ENCODE measurements at places on chromosomes 4 and X.

- no peak for DNase-seq
These were observed 195.4 kb downstream of the ANAPC10 start for GRCh38 chr4:144902614-144903013.

GRCh38 chr4:6338175-6338950 lies 68.7 kb downstream of the WFS1 start:
- DNase-seq = no peak

GRCh38 chr4:5718411-5718810 lies 7.4 kb downstream of the EVC start:
- no peak for DNase-seq

GRCh38 chr4:74414149-74414809 lies 30.7 kb upstream of the AREG start:
- DNase-seq = no peak

DNA sequence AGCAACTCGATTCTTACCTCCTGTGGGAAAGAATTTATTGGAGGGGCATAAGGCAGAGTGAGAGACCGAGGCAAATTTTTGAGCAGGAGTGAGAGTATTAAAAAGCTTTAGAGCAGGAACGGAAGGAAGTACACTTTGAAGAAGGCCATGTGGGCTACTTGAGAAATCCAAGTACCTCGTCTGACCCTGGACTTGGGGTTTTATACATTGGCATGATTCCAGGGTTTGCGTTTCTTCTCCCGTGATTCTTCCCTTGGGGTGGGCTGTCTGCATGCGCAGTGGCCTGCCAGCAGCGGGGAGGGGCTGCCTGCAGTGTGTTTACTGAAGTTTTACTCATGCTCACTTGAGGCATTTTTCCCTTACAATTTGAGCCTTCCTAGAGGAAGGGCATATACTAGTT lies 3.4 kb downstream of the GALNT7 start:
- no peak for DNase-seq

DNA sequence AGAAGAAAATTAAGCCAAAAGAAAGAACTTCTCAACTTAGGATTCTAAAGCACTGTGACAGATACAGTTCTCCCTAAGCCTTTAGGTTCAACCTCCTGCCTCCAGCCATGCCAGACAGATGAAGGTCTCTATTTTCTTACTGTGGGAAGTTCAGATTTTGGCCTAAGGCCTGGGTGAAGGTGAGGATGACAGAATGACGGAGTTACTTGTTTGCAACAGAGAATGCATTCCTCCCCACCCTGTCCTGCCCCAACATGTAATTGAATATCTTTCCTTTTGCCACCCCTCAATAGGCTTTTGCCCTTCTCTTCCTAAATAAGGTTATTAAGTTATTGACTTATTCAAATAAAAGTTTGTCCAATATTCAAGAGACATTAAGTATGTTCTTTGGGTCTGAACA lies 25.6 kb downstream of the SLC16A2 start:
- no peak for DNase-seq

DNA sequence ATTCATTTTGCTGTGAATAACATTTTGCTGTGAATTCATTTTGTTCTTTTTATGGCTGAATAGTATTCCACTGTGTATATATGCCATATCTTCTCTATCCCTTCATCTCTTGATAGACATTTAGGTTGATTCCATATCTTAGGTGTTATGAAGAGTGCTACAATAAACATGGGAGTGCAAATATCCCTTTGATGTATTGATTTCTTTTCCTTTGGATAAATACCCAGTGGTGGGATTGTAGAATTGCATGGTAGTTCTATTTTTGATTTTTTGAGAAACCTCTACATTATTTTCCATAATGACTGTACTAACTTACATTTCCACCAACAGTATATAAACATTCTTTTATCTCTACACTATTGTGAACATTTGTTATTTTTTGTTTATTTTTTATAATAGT lies 555.9 kb downstream of the PDHA2 start:
- no peak for DNase-seq

DNA sequence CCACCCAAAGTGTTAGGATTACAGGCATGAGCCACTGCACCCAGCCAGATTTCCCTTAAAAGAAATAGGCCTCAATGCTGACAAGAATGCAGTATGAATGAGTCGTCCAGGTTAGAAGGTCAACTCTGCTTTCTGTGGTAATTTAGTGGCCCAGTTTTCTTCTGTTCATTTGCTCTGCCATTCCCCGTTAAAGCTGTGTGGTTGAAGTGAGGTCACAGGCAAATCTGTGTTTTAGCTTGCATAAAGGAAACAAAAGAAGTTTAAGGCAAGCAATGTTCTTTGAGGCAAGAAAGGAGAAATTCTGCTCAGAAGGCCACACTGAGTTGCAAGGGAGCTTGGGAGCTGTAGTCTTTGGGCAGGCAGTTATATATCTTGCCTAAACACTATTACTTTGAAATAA lies 176.8 kb downstream of the LARP7 start:
- no peak for DNase-seq

DNA sequence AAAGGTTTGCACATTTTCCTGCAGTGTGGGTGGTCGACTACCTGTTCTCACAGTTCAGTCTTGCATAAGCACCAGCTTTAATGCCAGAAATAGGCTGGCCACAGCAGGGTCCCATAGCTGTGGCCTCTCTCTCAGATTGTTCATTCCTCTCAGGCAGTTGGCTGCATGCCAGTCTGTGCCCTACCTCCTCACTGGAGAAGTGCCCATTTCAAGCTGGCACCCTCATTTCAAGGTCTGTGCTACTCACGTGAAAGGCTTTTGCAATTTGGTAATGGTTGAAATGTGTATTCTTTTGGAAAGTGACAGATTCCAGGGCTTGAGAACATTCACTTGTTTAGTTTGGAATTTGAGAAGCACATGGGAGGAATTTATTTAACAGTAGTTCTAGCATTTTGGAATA lies 28.9 kb upstream of the MTMR1 start:
- no peak for DNase-seq

- no peak for DNase-seq
These were observed 599.9 kb upstream of the IGFBP7 start for GRCh38 chr4:57710053-57710452.

GRCh38 chrX:119676949-119677653 lies 15.9 kb downstream of the SEPTIN6 start:
- DNase-seq = no peak

DNA sequence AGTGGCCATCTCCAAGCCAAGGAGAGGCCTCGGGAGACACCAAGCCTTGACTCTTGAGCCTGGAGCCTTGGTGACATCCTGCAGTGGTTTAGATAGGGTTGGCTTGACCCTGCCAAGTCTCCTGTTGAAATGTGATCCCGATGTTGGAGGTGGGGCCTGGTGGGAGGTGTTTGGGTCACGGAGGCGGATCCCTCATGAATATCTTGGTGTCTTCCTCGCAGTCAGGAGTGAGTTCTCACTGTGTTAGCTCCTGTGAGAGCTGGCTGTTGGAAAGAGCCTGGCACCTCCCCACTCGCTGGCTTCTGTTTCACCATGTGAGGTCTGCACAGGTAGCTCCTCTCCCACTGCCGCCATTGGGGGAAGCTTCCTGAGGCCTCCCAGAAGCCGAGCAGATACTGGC lies 38.8 kb downstream of the ADRA2C start:
- DNase-seq = no peak

DNA sequence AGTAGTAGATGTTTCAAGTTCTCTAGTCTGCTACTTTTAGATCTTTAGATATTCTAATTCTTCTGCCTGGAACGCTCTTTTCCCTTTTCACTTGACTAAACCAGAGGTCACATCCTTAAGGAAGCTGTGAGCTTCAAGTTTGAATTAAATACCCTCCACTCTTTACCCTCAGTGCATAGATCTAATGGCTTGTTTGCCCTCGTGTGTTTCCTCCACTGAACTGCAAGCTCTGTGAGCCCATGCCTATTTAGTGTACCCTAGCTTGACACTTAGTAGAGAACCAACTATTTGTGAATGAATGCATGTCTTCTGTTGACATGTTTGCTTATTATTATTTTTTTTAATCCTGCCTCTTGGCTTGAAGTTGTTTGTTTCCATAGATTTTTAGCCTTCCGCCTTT lies 138.3 kb downstream of the PDE5A start:
- DNase-seq = peak; percentile 20

DNA sequence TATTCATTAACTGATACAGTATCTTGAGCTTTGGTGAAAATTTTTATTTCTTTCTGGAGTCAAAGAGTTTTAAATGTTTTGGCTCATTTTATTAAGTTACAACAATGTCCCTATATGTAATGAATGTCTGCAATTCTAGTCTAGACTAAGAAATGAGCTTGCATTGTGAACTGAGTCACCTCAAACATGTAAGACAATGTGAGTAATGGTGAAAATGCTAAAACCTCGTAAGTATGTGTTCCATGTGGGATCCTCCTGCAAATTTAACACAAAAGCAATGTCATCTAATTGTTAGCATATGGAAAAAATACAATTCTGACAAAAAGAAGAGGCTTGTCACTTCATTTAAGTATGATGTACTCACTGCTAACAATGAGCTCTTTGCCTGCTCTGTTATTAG lies 480.5 kb upstream of the FSTL5 start:
- DNase-seq = no peak

DNA sequence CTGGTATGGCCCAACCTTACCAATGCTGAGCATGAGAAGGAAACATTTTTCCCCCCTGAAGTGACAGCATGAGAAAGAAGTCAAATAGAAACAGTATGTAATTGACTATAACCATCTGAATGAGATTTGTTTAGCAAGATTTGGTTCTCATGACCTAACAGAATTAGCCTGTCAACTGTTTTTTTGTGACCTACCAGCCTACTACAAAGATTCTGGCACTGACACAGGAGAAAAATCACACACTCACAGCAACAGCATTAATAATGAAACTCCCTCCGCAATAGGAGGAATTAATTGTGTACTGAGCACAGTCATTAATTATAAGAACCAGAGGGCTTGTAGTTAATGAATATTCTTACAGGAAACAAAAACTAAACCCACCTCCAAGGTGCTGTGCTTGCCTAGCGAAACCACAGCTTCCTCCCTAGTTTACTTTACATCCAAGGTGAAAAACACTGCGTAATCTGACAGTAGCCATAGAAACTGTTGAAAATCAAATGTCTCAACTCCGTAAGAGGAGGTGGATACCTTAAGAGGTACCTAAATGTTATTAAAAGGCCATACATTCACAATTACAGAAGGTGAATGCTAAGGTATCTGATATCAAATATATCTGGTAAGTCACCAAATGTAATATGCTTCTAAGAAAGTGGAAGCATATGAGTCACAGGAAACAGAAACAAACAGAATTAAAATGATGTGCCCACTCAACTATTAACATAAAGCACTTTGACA lies 34.9 kb downstream of the MMRN1 start:
- DNase-seq = no peak

- no peak for DNase-seq
These were observed 14.9 kb downstream of the CPE start for GRCh38 chr4:165393704-165394103.

GRCh38 chr4:20288846-20289512 lies 37.3 kb downstream of the SLIT2 start:
- DNase-seq = no peak

GRCh38 chr4:83172371-83172770 lies 57.8 kb upstream of the PLAC8 start:
- no peak for DNase-seq

GRCh38 chr4:123120473-123120872 lies 198.1 kb upstream of the NUDT6 start:
- no peak for DNase-seq

- no peak for DNase-seq
These were observed 18.8 kb upstream of the MXD4 start for GRCh38 chr4:2280531-2281300.

GRCh38 chr4:2663275-2663674 lies 92.9 kb downstream of the TNIP2 start:
- no peak for DNase-seq

- DNase-seq = no peak
These were observed 9.7 kb downstream of the RAP2C start for GRCh38 chrX:132209527-132209926.

GRCh38 chr4:151744614-151745013 lies 16.2 kb downstream of the GATB start:
- DNase-seq = no peak

DNA sequence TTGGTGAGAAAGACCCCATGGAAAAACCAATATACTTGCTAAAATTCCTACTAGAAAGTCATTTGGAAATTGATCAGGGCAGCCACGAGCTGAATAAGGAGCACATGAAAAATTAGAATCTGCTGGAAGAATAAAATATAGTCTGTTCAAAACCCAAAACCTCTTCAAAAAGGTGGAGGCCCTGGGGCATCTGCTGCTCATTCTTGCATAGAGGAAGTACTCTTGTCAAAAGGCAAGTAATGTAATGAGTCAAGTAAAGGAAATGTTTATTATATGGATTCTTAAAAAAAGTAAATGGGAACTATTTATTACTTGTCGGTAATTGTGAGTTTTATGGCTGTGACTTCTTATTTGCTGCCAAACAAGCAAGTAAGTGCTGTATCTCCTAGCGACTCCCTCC lies 109.5 kb downstream of the GK start:
- DNase-seq = no peak

DNA sequence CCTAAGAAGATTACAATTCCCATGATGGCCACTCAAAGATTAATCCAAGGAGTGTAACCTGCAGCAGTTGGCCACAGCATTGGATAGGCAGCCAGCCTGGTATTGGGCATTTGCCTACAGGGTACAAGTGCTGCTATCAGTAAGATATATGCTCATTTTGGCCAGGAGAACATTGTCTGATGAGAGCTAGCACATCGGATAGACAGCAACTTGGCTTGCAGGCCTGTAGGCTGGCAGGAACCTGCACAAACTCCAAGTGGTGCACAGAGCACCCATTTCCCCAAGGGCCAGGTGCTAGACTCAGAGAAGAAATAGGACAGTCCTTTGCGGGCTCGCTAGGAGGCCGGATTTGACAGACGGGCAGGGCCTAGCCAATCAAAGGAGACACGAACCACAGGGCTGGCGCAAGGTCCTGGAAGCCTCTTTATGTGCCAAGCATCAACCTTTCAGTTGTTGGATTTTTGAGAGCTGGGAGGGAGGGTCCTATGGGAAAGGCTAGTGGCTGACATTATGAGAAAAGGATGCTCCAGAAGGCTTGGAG lies 11.7 kb upstream of the AP1AR start:
- DNase-seq = no peak

DNA sequence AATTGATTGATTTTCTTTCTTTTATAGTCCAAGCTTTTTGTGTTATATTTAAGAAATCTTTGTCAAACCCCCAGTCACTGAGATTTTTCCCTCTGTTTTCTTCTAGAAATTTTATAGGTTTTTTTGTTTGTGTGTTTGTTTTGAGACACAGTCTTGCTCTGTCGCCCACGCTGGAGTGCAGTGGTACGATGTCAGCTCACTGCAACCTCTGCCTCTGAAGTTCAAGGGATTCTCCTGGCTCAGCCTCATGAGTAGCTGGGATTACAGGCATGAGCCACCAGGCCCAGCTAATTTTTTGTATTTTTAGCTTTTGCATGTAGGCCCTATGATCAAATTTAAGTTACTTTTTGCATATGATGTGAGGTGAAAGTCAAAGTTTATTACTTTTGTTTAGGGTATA lies 20.9 kb upstream of the FBXW7 start:
- no peak for DNase-seq

All from NCI-H526 (cell line).